Natural killer cell (primary cell): ENCODE measurements at places on chromosomes 5 and 9. TPM values are rescaled to one million over a fixed set of nuclear protein-coding genes. Genes with fewer than 3 reads are reported as not detected.

ENTPD8 gene
- total RNA-seq, result not detected

NPM1 gene
- total RNA-seq, result 440 TPM

IFNA10 gene
- not detected for total RNA-seq

PITX1 gene
- not detected for total RNA-seq

SARDH gene
- 6.8 TPM for total RNA-seq

PARP8 gene
- 359 TPM for total RNA-seq

HOMER1 gene
- total RNA-seq, result 5.4 TPM

DDX41 gene
- 78.3 TPM for total RNA-seq

SLC6A19 gene
- total RNA-seq, result not detected

CDC25C gene
- total RNA-seq, result not detected

IFNA2 gene
- not detected for total RNA-seq

ARHGEF39 gene
- total RNA-seq, result 1.5 TPM

GRCh38 chr9:129875687-129876395 lies 40.6 kb downstream of the USP20 start:
- H3K27me3 ChIP-seq, result no peaks in the 10 kb centered on the region
- H3K36me3 ChIP-seq, result peaks cover 33% of the 10 kb centered on the region
- no peak overlapping the region for H3K4me3 ChIP-seq
- H3K27ac ChIP-seq, result no peak overlapping the region

DNA sequence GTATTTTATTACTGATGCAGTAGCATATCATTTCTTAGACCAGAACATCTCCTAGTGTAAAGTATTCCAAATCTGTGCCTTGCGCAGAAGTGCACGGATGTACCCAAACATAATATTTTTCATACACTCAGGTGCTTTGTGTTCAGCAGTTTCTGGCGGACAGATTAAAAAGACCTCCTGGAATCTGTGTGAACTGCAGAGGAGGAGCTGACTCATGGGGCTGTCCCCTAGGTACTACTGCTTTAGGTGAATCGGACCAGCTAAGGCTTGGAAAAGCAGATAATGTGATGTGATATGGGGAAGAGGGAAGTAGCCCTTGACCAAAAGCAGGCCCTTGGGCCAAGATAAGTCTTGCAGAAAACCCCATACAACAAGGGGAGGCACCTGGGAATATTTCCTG lies 310.1 kb downstream of the PLK2 start:
- H3K27ac ChIP-seq, result no peak overlapping the region
- no peak for DNase-seq
- H3K4me1 ChIP-seq, result no peaks in the 10 kb centered on the region
- no peaks in the 10 kb centered on the region for H3K36me3 ChIP-seq
- no peaks in the 10 kb centered on the region for H3K27me3 ChIP-seq
- no peak overlapping the region for H3K4me3 ChIP-seq

DNA sequence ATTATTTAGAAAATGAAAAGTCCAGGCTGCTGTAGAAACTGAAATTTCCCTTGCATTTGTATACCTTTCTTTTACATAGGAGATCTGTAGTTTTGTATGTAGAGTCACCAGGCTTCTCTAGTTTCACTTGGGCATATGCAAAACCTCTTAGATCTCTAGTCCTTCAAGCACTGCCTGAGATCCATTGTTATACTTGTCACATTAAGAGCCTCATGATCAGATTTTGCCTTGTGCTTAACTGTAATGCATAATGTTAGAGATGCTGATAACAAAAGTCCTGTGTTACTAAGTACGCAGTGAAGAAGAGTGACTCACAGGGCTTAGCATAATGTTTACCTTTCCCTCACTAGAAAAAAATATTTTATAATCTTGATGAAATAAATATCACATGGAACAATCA lies 250.2 kb downstream of the CYLC2 start:
- DNase-seq, result no peak
- H3K27me3 ChIP-seq, result no peaks in the 10 kb centered on the region
- H3K27ac ChIP-seq, result no peak overlapping the region
- no peak overlapping the region for H3K4me3 ChIP-seq

DNA sequence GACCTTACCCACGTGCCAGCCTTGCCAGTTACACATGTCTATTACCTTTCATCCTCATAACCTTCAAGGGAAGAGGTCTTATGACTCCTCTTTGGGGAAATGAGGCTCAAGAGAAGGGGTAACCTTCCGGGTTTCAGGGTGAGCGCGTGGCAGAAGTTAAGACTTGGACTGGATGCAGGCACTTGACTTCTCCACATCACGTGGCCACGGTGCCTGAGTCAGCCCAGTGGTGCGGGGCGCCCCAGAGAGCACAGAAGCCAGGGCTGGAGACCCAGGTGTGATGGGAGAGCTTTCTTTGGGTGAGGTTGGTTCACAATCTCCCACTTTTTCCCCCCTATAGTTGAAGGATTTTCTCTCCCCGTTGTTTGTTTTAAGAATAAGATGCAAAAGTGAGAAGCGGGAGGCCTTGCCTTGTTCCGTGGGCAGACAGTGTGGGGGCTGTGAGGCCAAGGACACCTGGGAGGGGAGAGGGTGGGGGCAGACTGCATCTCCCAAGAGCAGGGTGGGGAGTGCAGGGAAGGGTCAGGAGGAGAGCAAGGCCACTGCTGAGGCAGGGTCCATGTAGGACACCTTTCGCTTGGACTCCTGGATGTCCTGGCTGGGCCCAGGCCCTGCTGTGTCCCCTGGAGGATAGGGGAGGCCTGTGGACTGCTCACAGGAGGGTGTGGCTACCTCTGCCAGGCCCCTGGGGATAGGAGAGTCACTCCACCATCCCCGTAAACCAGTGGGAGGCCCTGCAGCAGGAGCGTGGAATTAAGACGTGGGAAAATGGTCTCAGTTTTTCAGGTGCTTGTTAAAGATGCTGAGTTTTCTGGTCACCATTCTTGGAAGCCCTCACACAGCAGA lies 90.0 kb upstream of the CTSL start:
- H3K36me3 ChIP-seq, result no peaks in the 10 kb centered on the region
- H3K27me3 ChIP-seq, result no peaks in the 10 kb centered on the region
- H3K4me3 ChIP-seq, result no peak overlapping the region
- DNase-seq, result no peak
- H3K27ac ChIP-seq, result no peak overlapping the region

DNA sequence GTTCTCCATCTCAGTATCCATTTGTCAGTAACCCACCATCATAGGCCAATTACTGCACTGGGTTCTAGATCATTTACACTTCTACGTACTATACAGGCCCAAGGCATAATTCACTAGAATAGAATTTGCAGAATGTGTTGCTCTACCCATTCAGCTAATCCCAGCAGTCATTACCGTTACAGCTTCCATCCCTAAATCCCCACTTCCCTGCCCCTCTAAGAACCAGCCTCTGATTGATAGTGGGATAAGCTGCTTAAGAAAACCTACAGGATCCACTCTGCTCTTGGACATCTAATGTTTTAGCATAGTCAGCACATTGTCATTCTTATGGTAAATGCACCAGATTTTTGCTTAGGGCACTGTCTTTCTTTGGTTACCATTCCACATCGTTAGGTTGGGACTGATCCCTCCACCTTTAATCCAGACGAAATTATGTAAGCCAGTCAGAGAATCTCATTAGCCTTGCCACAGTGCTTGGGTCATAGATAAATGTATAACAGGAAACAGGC lies 39.3 kb upstream of the CHD1 start:
- peaks cover 3% of the 10 kb centered on the region for H3K4me1 ChIP-seq
- no peak for DNase-seq
- H3K27me3 ChIP-seq, result no peaks in the 10 kb centered on the region
- H3K4me3 ChIP-seq, result no peak overlapping the region

- H3K4me3 ChIP-seq, result no peak overlapping the region
- DNase-seq, result no peak
- no peaks in the 10 kb centered on the region for H3K27me3 ChIP-seq
- no peak overlapping the region for H3K27ac ChIP-seq
- H3K36me3 ChIP-seq, result peaks cover 15% of the 10 kb centered on the region
These were observed 30.0 kb downstream of the DNAJC21 start for GRCh38 chr5:34959323-34959722.

DNA sequence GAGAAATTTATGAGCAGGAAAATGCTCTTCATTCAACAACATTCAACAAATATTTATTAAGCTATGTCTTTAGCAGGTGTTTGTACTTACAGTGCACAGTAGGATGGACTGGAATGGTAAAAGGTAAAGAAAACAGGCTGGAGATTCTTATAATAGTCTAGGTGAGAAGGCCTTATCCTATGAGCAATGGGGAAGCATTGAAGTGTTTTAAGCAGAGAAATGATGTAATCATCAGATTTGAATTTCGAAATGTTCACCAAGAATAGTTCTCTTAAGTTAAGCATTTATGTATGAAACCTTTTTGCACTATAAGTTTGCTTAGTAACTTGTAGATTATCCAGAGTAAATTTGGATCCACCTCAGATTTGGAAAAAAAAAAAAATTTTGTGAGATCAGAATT lies 209.3 kb downstream of the NR3C1 start:
- no peaks in the 10 kb centered on the region for H3K4me1 ChIP-seq
- H3K36me3 ChIP-seq, result no peaks in the 10 kb centered on the region
- no peaks in the 10 kb centered on the region for H3K27me3 ChIP-seq
- H3K4me3 ChIP-seq, result no peak overlapping the region
- H3K27ac ChIP-seq, result no peak overlapping the region

GRCh38 chr5:176697267-176697933 lies 50.1 kb downstream of the TSPAN17 start:
- H3K27ac ChIP-seq, result no peak overlapping the region
- H3K4me1 ChIP-seq, result no peaks in the 10 kb centered on the region
- no peak for DNase-seq
- no peaks in the 10 kb centered on the region for H3K36me3 ChIP-seq
- peaks cover 11% of the 10 kb centered on the region for H3K27me3 ChIP-seq
- no peak overlapping the region for H3K4me3 ChIP-seq

DNA sequence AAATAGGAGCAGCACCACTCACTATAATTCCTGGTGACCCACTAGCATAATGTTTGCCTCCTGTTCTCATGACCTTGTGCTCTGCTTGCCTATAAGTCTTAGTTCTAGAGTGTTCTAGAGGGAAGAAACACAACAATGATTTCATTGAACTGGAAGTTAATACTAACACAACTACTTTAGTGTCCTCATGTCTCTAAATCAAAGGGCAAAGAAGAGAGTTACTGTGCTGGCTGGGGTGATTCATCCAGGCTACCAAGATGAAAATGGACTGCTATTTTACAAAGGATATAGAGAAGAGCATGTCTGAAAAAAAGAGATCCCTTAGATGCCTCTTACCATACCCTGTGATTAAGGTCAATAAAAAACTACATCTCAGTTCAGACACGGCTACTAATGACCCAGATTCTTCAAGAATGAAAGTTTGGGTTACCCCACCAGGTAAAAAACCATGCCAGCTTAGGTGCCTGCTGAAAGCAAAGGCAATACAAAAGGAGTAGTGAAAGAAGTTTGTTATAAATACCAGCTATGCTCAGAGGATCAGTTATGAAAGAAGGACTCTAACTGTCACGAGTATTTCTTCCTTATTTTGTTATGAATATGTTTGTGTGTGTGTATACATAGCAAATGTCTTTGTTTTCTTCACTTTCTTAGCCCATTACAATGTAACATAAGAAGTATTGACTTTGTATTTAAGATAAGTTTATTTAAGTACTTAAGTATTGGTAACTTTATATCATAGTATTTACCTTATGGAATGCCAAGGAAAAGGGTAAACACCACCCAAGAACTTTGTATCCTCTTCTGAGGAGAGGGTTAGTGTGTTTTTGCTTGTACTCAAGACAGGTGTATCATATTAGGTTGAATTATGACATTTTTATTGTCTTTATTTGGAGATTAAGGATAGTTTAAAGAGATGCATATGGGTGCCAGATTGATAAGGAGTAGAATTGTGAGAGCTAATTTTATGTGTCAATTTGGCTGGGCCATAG lies 314.1 kb upstream of the PTGER4 start:
- no peak overlapping the region for H3K27ac ChIP-seq
- no peaks in the 10 kb centered on the region for H3K27me3 ChIP-seq
- no peak for DNase-seq
- H3K4me3 ChIP-seq, result no peak overlapping the region

DNA sequence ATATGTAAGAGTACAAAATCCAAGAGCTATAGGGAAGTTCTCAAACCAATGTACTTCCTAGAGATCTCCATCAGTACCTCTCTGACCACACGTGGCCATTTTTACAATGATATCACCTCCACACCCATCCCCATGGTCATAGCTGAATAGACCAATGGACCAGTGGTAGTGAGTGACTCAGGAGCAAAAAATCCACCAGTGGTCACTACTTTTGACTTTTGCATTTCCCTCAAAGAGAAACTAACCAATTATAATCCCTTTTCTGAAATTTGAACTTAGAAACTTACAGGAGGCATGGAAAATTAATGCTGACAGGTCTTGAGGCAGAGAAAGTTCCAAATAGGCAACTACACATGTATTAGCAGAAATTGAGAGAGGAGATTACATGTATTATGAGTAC lies 238.4 kb downstream of the TRPM3 start:
- no peaks in the 10 kb centered on the region for H3K27me3 ChIP-seq
- H3K27ac ChIP-seq, result no peak overlapping the region
- H3K36me3 ChIP-seq, result no peaks in the 10 kb centered on the region
- no peak overlapping the region for H3K4me3 ChIP-seq
- DNase-seq, result no peak

DNA sequence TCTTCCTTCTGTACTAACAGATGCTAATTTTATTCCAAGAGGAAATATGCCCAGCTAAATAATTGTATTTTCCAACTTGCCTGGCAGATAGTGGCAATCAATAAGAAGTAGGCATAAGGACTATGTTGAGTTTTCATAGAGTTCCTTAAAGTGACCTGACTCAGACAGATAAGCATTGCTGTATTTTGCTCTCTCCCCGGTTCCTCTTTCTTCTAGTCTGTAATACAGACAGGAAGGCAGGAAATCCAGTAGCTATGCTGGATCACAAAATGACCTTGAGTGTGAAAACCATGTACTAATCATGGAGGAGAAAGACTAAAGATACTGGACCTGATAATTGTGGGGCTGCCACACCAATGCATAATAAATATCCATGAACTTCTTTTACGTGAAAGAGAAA lies 701.7 kb downstream of the CETN3 start:
- H3K27ac ChIP-seq, result no peak overlapping the region
- DNase-seq, result no peak
- no peak overlapping the region for H3K4me3 ChIP-seq

- no peak for DNase-seq
- no peak overlapping the region for H3K4me3 ChIP-seq
- no peaks in the 10 kb centered on the region for H3K4me1 ChIP-seq
- peaks cover 52% of the 10 kb centered on the region for H3K36me3 ChIP-seq
- H3K27ac ChIP-seq, result no peak overlapping the region
- H3K27me3 ChIP-seq, result no peaks in the 10 kb centered on the region
These were observed 121.8 kb downstream of the DOCK2 start for GRCh38 chr5:169758886-169759285.

DNA sequence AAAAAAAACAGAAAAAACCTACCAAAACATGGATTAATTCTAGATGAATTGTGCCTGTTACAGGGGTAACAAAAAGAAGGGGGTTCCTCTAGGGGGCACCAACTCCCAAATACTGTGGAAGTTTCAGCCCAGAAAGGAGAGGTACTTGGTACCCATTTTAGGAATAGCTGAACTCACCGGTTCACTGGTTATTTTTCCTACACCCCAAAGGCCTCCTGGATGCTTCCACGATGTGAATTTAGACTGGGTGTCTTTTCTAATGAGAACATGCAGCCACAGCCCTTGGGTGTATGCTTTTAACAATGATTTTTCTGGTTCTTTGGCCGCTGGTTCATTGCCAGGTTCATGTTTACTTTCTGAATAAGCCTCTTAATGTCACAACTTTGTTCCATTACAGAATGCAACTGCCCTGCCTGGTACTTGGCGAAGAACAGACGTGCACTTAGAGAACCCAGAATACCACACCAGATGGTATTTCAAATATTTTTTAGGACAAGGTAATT lies 46.7 kb downstream of the GARNL3 start:
- no peak overlapping the region for H3K27ac ChIP-seq
- no peak for DNase-seq
- H3K4me1 ChIP-seq, result no peaks in the 10 kb centered on the region
- H3K36me3 ChIP-seq, result no peaks in the 10 kb centered on the region
